T-helper 17 cell (primary cell): ENCODE measurements at places on chromosomes 7 and 10. TPM values are rescaled to one million over a fixed set of nuclear protein-coding genes. Genes with fewer than 3 reads are reported as not detected.

DNA sequence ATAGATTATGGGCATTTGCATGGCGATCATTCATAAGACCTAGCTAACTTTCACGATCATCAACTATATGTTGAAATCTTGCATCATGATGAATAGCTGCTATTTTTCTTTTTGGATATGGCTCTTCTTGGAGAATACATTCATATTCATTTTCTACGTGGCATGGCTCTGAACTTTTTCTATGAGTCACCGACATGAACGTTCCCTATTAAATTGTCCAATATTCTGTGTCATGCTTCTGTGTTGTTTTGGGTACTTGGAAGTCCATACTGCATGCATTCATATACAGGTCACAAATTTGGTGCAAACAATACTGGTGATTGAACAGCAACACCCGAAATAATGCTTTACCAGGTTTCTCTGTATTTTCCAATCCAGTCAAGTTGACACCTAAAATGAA, 37.9 kb upstream of the ANKRD1 start:
- DNase-seq, result no peak
- H3K27me3 ChIP-seq, result peaks cover 18% of the 10 kb centered on the region
- no peak overlapping the region for H3K27ac ChIP-seq
- no peaks in the 10 kb centered on the region for H3K36me3 ChIP-seq
- no peaks in the 10 kb centered on the region for H3K4me1 ChIP-seq
- no peak overlapping the region for H3K4me3 ChIP-seq

GRCh38 chr7:131921016-131921415, 364.6 kb upstream of the PODXL start:
- no peaks in the 10 kb centered on the region for H3K36me3 ChIP-seq
- no peaks in the 10 kb centered on the region for H3K4me1 ChIP-seq
- no peak overlapping the region for H3K27ac ChIP-seq
- H3K27me3 ChIP-seq, result peaks cover 5% of the 10 kb centered on the region
- H3K4me3 ChIP-seq, result no peak overlapping the region
- no peak for DNase-seq

DNA sequence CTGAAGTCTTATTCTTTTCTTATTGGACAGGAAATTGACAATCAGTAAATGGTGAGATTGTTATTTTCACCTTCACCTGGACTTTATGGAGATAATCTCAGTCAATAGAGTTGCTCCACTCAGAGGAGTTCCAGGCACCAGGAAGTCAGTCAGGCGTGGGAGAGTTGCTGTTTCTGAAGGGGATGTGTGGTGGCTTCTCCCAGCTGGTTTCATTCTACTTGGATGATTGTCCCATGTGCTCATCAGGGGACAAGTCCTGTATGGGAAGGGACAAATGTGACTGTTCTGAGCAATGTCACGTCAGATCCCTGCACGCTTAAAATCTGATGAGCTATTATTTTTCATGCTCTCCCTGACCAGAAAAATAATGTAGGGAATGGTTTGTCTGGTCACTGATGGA, 222.5 kb upstream of the PITRM1 start:
- no peak overlapping the region for H3K4me3 ChIP-seq
- peaks cover 22% of the 10 kb centered on the region for H3K27me3 ChIP-seq
- no peak for DNase-seq
- no peak overlapping the region for H3K27ac ChIP-seq
- peaks cover 6% of the 10 kb centered on the region for H3K4me1 ChIP-seq

- no peak for DNase-seq
- peaks cover 77% of the 10 kb centered on the region for H3K27me3 ChIP-seq
- H3K4me3 ChIP-seq, result peak overlapping the region; percentile 41
- H3K36me3 ChIP-seq, result peaks cover 2% of the 10 kb centered on the region
- H3K4me1 ChIP-seq, result peaks cover 2% of the 10 kb centered on the region
- H3K27ac ChIP-seq, result no peak overlapping the region
Measured at GRCh38 chr10:1736972-1737221, 428 bp downstream of the ADARB2 start.

DNA sequence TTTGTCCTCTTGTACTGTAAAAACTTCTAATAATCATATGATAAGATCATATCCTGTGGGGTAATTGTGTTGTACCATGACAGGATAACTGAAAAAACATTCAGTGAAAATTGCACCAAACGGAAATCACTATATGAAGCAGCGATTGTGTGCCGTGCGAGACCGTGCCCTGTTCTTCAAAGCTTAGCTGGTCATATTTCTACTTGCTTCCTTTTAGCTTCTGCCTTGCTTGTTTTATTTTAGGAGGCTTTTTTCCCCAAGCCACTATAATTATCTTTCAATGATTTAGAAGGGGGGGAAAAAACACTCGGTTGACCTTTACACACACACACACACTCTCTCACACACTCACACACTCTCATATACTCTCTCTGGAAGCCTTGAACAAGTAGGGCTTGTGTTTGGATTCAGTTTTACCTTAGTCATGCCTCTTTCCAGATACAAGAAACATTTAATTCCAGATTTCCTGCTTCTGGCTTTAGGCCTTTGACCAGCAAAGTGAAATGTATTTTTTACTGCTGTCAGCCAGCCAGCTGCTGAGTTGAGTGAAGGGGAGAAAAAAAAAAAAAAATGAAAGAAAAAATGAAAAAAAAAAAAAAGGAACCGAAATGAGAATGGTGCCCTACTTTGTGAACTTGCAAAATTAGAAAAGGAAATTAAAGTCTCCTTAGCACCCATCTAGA, 181.4 kb downstream of the ARID5B start:
- DNase-seq, result peak; percentile 22
- peak overlapping the region; percentile 95 for H3K27ac ChIP-seq

GRCh38 chr7:142439739-142440138, 181.9 kb upstream of the PRSS58 start:
- H3K4me3 ChIP-seq, result peak overlapping the region; percentile 25
- H3K4me1 ChIP-seq, result peaks cover 46% of the 10 kb centered on the region
- H3K27ac ChIP-seq, result no peak overlapping the region
- no peaks in the 10 kb centered on the region for H3K27me3 ChIP-seq
- no peaks in the 10 kb centered on the region for H3K36me3 ChIP-seq

DNA sequence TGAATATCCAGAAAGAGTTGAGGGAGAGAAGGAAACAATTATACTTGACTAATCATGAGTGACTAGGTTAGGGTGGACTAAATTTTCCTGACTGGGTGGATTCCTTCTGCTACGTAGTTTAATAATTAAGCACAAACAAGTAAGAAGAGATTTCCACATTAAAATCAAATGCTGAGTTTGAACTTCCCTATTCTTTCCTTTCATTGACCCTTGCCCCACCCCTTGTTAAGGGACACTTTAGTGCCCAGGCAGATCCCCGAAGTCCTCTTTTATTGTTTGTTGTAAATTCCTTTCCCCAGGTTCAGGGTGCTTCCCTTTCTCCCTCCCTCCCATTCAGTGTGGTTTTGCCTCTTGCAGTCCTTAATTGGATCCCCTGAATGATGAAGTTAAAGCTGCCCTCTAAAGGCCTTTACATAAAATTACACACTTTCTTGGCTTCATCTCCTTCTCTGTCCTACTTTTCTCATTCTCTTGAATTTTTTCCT, 8.8 kb upstream of the SPAM1 start:
- no peaks in the 10 kb centered on the region for H3K36me3 ChIP-seq
- H3K4me1 ChIP-seq, result no peaks in the 10 kb centered on the region
- DNase-seq, result no peak

Gene ITIH2
- not detected for total RNA-seq

Gene CNTNAP2
- total RNA-seq, result 0.37 TPM

Gene LIPM
- total RNA-seq, result not detected

Gene LRIT1
- total RNA-seq, result not detected

Gene HOXA9
- not detected for total RNA-seq

Gene CYP3A4
- total RNA-seq, result not detected
